T-cell (primary cell): ENCODE measurements at places on chromosomes 5 and 9. TPM values are rescaled to one million over a fixed set of nuclear protein-coding genes. Genes with fewer than 3 reads are reported as not detected.

The PCDH12 gene
- total RNA-seq: 0.07 TPM

The TRIP13 gene
- total RNA-seq: 0.95 TPM

The TLR4 gene
- 0.08 TPM for total RNA-seq

The ROPN1L gene
- 0.61 TPM for total RNA-seq

The INSL4 gene
- total RNA-seq: not detected

The TAF11L5 gene
- not detected for total RNA-seq

The PTGES2 gene
- 79.2 TPM for total RNA-seq

The SLC2A6 gene
- 3.6 TPM for total RNA-seq

The SCGB3A1 gene
- total RNA-seq: 0.99 TPM

The GLRA1 gene
- not detected for total RNA-seq

The GM2A gene
- 12.2 TPM for total RNA-seq

The CAMK4 gene
- 120 TPM for total RNA-seq

The LRRC19 gene
- not detected for total RNA-seq

The CHSY3 gene
- total RNA-seq: not detected

The DPYSL3 gene
- 0.30 TPM for total RNA-seq

The ACOT12 gene
- not detected for total RNA-seq

The ALDH7A1 gene
- 3.3 TPM for total RNA-seq

The PCDHB16 gene
- not detected for total RNA-seq

The OR13D1 gene
- not detected for total RNA-seq

The ICE1 gene
- total RNA-seq: 38.1 TPM

The PALM2AKAP2 gene
- not detected for total RNA-seq

The IFNK gene
- not detected for total RNA-seq

The C1QTNF2 gene
- total RNA-seq: not detected
